ENCODE measurements at places on chromosomes 6 and 20.

GRCh38 chr6:155254139-155254538 is 9.7 kb upstream of the CLDN20 start:
- DNase-seq = no peak

- no peak for DNase-seq
These were observed 18.0 kb upstream of the UBE2V1 start for GRCh38 chr20:50130995-50131394.

DNA sequence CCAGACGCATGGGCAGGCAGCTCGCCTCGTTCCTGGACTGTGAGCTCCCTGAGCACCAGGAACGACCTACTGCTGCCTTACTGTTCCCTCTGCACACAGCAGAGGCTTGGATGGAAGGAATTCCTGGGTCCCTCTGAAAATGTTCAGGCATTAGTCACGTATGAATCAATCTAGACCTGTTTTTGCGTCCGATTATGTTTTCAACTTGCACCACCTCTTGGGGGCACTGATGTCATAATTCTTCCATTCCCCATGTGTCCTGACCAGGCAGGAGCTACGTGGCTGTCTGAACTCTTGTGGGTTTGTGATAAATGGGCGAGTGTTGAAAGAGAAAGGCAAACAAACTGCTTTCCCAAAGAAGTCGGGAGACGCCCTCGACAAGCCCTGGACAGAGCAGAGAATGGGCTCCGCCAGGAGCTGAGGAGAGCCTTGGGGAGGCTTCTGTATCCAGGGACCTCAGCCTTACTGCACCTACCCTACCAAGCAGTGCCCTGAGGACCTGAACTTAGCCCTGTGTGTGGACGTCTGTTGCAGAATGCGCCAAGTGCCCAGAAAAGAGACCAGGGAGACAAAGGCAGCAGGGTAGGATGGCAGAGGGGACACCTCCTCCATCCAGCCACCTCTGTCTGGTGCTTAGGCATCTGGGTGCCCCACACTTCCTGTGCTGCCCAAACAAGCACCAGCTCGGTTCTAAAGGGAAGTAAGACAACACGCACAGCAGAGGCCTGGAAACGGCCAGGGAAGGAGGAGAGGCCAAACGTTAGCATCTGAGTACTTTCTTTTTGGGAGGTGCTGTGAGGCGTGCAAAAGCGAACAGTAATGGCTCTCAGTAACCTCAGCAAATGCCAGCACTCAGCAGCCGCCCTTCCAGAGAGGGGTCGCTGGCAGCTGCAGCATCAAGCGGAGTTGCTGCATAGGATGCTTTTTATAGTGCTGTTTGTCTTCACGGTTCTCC is 124.2 kb downstream of the LY86 start:
- DNase-seq = peak; percentile 89

DNA sequence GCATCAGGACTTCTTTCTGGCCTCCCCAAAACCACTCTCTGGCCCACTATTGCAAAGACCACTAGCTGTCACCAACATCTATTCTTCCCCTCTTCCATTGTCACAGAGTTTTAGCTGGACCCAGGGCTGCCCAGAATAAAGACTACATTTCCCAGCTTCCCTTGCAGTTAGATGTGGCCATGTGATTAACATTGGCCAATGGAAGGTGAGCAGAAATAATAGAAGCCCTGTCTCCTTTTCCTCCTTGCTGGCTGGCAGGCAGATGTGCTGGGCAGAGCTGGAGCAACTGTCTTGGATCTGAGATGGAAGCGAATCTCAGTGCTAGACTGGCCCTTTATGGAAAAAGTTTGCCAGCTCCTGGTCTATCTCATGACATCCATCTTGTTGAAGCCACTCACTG is 97.0 kb downstream of the KCNB1 start:
- DNase-seq = peak; percentile 32

GRCh38 chr20:34713194-34713943 is 9.2 kb downstream of the TP53INP2 start:
- DNase-seq = peak; percentile 81

DNA sequence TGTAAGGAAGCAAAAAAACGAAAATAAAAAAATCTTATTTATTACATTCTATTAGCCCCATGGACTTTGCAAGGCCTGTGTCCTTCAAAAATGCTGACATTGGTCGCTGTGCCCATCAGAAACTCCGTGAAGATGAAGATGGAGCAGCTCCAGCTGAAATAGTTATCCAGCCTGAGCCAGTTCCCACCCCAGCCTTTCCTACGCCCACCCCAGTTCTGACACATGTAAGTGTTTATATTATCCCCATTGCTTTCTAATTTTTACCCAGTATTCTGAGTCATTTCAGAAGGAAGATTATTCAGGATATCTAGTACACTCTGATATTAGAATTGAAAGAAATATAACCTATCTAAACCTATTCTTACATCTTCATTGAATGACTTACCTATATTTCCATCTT is 217.7 kb downstream of the ARHGAP18 start:
- no peak for DNase-seq

DNA sequence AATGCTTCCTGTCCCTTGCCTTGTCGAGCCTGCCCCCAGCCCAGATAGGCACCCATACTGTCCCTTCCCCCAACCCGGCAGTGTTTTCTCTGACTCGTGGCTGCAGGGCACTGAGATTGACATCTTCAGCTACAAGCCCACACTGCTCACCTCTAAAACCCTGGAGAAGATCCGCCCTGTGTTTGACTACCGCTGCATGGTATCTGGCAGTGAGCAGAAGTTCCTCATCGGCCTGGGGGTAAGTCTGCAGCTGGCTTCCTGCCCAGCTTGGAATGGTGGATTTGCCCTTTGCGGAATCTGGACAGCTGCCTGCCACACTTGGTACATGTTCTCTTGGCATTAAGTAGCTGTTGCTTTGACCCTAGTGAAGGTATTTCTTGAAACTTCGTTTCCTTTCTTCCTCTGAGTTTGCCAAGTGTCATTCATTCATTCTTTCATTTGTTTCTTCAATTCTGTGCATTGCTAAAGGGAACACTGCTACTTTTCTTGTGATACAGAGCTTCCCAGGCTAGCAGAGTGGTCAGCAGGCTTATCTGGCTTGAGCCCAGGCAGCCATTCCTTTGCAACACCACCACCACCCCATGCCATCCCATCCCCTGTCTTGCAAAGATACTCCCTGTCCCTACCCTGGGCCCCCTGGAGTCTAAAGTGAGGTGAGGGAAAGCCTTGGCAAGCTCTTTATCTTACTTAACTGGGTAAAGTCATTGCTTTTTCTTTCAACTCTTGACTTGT is 26.2 kb downstream of the CCDC167 start:
- no peak for DNase-seq

GRCh38 chr6:45653117-45653883 is 275.6 kb upstream of the SUPT3H start:
- DNase-seq = no peak

DNA sequence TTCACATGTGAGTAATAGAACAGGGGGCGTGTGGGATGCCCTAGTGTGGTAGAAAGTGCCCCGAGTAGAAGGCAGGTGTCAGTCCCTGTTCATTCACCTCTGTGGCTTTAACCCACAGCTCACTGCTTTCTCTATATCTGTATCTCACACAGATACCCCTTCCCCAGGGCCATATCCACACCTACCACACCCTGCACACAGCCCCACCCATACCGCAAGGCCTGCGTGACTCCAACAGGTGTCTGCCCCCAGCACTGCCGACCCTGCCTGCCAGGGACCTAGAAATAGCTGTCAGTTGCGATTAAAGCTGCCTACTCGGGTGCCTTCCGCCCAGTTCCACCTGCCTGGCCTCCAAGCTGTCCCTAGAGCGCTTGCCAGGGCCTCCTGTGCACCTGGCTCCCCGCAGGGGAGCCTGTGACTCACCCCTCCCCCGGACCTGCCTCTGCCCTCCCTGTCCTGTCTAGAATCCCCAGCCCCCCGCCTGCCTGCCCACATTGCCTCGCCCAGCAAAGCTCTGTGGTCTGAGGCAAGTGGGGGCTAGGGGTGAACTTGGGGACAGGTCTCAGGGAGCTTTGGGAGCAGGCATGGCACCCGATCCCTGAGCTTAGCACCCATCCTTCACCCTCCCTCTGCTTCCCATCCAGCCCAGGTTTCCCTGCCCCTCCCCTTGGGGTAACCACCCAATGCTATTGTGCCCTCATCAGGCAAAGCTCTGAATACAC is 38.3 kb upstream of the ID1 start:
- no peak for DNase-seq

GRCh38 chr20:26154224-26154623 is 457.6 kb upstream of the ZNF337 start:
- DNase-seq = no peak

DNA sequence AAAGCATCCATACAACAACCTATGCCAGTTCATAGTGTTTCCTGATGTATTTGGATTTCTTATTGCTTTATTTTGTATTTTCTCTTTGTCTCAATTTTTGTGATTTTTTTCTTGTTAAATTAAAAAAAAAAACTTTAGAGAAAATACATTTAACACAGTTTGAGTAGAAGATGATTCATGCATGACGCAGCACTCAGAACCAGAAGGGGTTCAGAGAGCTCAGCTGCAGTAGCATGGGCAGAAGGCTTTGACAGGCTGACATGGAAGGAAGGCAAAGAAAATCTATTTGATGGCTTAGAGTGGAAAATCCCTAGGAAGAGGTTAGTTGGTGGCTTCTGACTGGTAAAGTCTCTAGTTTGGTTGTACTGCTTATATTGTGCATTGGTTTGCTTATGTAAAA is 207.2 kb upstream of the STXBP5 start:
- DNase-seq = peak; percentile 33

GRCh38 chr6:43217351-43217750 is 11.9 kb downstream of the DNPH1 start:
- no peak for DNase-seq

- no peak for DNase-seq
These were observed 11.1 kb upstream of the SNRNP48 start for GRCh38 chr6:7578931-7579330.

DNA sequence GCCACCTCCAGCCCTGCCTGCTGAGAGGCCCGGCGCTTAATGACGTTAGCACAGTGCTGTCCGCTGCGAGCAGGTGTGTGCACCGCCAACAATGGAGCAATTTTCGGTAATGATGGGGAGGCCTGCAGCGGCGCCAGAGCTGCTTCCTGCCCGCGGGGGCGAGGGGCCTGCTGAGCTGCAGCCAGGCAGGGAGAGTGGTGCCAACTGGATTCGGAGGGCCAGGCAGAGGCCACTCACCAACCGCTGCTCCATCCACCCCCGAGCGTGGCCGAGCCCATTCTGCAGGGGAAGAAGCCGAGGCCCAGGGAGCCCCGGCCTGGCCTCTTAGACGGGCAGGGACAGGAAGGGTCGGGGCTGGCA is 9.6 kb downstream of the HRH3 start:
- no peak for DNase-seq

- DNase-seq = no peak
These were observed 86.0 kb upstream of the IYD start for GRCh38 chr6:150282806-150283205.

DNA sequence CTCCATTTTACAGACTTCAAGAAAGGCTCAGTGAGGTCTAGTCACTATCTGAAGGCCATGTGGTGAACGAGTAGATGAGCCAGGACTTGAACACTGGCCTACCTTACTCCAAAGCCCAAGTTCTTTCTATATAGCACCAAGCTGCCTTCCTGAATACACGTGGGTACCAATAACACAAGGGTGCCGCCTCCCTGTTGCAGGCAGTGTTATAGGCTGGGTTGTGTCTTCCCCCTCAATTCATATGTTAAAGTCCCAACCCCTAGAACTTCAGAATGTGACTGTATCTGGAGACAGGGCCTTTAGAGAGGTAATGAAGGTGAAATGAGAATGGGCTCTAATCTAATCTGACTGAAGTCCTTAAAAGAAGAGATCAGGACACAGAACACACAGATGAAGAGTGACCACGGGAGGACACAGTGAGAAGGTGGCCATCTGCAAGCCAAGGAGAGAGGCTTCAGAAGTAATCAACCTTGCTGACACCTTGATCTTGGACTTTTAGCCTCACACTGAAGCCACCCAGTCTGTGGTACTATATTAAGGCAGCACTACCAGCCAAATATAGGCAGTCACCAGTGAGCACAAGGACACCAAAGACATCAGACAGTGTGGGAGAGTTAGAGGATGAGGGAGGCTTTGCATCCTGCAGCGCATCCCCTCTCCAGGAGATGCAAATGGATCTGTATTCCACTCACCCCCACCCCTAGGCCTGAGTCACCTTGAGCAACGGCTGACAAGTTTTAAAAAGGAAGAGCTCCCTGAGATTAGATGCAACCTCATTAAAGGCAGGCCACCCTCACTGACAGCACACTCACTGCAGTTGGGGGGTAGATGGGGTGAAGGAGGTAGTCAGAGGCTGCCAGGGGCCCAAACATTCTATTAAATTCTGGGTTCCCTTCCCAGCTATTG is 40.9 kb upstream of the LYRM2 start:
- DNase-seq = no peak

- DNase-seq = no peak
These were observed 70.2 kb downstream of the EYA2 start for GRCh38 chr20:46964618-46965455.
